Bone marrow (tissue), 2 donors: ENCODE measurements at places on chromosomes 12 and 14.

DNA sequence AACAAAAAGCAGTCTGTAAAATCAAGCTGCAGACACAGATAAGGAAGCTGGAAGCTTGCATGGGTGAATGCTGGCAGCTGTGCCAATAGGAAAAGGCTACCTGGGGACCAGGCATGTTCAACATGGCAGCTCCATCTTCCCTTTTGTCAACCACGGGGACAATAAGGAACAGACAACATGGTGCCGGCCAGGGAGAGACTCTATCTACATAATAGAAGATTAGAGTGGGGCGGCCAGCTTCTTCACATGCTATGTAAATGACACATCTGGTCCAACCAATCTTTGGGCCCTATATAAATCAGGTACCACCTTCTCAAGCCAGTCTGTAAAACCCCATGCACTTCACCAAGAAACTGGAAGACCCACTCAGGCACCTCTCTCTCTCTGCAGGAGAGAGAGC, 157.6 kb downstream of the SUDS3 start:
- no peak for DNase-seq

GRCh38 chr12:118536306-118536906, 160.1 kb downstream of the SUDS3 start:
- DNase-seq = no peak

DNA sequence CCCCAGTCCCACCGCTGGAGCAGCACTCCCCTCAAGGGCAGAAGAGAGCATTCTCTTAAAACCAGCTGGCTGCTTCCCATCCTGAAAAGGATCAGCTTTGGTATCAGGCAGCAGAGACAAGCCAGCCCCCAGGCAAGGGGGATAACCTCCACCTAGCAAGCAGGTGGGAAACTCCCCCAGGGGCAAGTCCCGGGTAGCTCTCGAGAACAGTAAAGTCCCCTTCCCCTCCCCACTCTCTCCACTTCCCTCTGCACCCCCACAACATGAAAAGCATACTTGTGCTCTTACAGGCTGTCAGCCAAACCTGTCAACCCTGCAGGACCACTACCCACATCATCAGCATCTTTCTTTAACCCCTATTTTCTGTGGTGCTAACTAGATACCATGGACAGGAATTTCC, 254.0 kb downstream of the NTF3 start:
- no peak for DNase-seq

- DNase-seq = no peak
These were observed 27.1 kb downstream of the KRT18 start for GRCh38 chr12:52975820-52976573.
